ENCODE measurements at places on chromosomes 1 and 21. TPM values are rescaled to one million over a fixed set of nuclear protein-coding genes. Genes with fewer than 3 reads are reported as not detected.

The AMIGO1 gene
- total RNA-seq: 2.4 TPM

The PCBP3 gene
- total RNA-seq: 0.14 TPM

The LY9 gene
- total RNA-seq: not detected

The CD52 gene
- total RNA-seq: not detected

The RIMKLA gene
- total RNA-seq: 0.04 TPM

The PLA2G2D gene
- total RNA-seq: not detected

The CROCC gene
- 20.6 TPM for total RNA-seq

The CHD5 gene
- 0.04 TPM for total RNA-seq

The MPZ gene
- 0.99 TPM for total RNA-seq

The FMO1 gene
- not detected for total RNA-seq

The ZBTB7B gene
- 11.5 TPM for total RNA-seq

The RXFP4 gene
- total RNA-seq: 0.14 TPM

The POMGNT1 gene
- 48.9 TPM for total RNA-seq

The TIE1 gene
- 699 TPM for total RNA-seq

The BGLAP gene
- 0.32 TPM for total RNA-seq

The TSSK3 gene
- 0.20 TPM for total RNA-seq

The KCND3 gene
- under 0.01 TPM for total RNA-seq

Measured in pulmonary artery endothelial cell (primary cell).